ENCODE measurements at places on chromosomes 11 and 22.

DNA sequence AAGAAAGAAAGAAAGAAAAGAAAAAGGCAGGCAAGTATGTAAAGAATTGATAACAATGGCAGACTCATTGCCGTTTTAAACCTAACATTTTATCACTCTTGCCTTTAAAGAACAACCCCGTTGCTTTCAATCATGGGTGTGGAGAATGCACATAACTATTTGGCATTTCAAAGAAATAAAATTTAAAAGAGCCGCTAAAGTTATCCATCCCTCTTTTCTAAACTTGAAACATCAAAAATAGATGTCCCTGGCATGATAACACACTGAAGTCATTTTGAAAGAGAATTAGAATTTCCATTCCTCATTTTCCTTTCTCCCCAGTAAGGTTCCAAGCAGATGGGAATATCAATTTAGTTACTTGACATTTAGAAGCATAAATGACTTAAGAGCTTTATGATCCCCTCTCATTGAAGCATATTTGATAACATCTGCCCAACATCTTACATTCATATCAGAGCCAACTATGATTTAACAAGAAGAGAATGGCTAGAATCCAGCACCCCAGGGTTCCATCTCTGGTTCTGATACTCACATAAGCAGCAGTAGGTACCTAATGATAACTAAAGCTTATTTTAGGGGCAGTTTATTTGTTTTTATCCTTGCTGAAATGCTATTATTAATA is 529.6 kb upstream of the LRRC4C start:
- DNase-seq, result no peak

- no peak for DNase-seq
Measured at GRCh38 chr22:23217171-23218052, 37.1 kb downstream of the BCR start.

DNA sequence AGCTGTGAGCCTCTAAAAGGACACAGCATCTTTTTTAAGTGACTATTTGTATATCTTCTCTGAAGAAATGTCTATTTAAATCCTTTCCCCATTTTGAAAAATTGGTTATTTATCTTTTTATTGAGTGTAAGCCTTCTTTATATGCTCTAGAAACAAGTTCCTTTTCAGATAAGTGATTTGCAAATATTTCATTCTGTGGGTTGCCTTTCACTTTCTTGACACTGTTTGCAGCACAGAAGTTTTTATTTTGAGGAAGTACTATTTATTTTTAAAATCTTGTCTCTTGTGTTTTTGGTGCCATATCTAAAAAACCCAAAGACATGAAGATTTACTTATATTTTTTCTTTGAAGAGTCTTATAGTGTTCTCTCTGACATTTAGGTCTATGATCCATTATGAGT is 40.1 kb upstream of the LYVE1 start:
- no peak for DNase-seq

DNA sequence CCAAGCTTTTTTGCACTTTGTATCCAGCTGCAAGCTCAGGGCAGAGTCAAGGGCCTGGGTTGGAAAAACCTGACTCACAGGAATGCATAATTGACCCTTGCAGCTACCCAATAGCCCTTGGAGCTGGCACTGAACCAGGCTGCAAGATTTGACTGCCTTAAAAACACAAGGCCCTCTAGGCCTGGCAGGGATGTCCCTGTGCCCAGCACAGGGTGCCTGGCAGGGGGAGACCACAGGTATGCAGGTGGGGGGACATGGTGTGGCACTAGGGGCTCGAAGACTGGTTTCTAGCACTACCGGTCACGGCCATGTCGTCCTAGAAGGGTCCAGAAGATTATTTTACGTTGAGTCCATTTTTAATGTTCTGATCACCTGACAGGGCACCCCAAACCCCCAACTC is 30.2 kb downstream of the SBF1 start:
- DNase-seq, result no peak

- no peak for DNase-seq
Measured at GRCh38 chr11:45193695-45194094, 47.3 kb downstream of the PRDM11 start.

DNA sequence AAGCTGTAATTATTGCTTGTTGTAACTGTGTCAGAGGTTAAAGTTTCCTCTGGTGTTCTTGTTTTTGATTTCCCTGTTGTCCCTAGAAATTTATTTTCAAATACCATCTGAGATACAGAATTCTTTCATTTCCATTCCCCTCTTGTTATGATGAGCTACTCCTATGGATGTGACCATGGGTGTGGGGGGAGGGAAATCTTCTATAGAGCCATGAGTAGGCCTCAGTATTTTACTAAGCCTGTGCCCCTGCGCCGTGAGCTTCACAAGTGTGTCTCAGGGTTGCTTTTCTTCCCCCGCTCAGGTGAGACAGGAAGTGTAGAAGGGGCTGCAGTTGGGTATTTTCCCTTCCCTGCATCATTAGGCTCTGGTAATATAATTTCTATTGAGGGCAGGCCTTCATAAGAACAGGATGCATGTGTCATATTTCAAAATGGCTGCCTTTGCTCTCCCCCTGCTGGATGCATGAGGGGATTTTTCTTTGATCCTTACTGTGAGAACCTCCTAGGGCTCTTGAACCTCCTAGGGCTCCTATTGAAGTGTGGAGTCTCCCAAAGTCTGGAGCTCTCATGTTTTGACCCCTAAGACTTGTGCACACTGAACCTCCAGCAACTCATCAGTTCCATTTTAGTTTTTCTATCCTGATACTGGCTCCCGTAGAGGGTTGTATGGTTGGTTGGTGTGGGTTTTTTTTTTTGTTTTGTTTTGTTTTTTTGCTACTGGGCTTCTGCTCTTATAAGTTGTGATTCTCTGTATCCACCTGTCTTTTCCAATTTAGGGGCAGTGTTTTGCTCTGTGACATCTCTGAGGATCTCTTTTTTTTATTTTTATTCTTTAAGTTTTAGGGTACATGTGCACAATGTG is 658.2 kb downstream of the NTM start:
- DNase-seq, result no peak

- DNase-seq, result no peak
Measured at GRCh38 chr11:102459393-102459792, 6.8 kb upstream of the TMEM123 start.

DNA sequence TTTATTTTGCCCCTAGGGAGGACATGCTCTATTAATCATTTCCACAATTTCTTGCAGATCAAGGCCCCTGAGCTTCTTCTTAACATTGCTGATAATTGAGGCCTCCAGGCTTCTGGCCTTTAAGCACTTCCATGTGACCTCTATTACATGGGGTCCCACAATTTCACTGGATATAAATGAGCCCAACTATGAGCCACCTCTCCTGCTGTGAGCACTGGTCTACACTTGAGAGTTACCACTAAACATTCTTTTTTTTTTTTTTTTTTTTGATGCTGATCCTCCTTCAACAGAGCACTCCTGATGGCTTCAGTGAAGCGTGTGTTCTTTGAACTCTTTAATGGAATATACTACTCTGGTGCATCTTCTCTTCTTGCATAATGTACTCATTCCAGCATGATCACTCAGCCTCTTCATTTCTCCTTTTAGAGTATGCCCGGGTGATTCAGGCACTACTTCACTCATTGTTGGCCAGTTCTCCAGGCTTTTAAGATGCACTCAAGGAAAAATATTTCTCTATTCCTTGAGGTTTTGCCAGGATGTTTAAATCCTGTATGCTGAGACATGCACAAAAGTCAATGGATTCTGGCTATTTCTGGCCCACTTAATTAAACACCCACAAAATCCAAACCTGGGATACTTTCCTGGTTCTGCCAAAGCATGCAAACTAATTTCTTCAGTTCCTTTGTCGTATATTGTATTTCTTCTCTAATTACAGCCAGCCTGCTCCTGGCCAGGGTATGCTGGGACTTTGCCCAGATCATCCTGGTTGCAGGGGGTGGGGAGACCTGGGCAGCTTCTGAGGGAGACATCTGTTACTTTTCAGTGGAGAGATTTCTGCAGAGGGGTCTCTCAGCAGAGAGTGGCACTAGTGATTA is 257.8 kb upstream of the LUZP2 start:
- DNase-seq, result no peak
